ENCODE measurements at places on chromosomes 16 and 17.
A peak's percentile ranks its signal among the peaks of the same experiment; 100 is the strongest.

DNA sequence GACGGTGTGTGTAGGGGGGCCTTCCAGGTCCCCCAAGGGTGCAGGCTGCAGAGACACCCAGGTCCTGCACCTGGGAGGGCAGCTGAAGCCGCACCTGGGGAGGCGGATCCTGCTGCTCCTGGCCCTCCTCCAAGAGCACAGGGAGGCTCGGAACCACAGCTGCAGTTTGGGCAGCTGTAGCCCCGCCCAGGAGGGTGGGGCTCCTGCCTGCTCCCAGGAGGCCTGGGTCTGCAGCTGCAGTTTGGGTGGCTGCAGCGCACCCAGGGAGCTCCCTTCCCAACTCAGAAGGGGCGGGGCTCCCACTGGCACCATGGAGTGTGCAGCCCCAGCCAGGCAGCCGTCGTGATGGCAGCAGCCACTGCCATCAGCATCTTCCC lies 69.4 kb upstream of the NKD1 start:
- DNase-seq: no peak

GRCh38 chr16:65113441-65113840 lies 8.4 kb downstream of the CDH11 start:
- no peak for DNase-seq

DNA sequence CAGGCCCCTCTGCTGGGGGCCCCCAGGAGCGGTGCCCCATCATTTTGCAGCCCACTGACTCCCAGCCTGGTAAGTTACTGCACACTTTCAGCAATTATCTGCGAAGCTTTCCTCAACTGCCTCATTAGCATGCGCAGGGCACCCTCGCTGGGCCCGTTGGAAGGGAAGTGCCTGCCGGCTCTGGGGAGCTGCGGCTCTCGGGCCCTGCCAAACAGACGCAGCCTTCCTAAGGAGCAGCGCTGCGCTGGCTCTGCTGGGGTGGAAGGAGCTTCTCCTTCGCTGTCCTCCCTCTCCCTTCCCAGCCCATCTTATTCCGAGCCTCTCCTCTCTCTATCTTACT lies 71.0 kb downstream of the RBBP6 start:
- DNase-seq: no peak

GRCh38 chr17:57441270-57441600 lies 184.9 kb downstream of the MSI2 start:
- DNase-seq: no peak

GRCh38 chr16:31185339-31185738 lies 5.4 kb downstream of the FUS start:
- no peak for DNase-seq

- no peak for DNase-seq
These were observed 829 bp downstream of the DHRS7B start for GRCh38 chr17:21127509-21128077.

GRCh38 chr17:45940293-45940692 lies 45.9 kb downstream of the MAPT start:
- DNase-seq: no peak

DNA sequence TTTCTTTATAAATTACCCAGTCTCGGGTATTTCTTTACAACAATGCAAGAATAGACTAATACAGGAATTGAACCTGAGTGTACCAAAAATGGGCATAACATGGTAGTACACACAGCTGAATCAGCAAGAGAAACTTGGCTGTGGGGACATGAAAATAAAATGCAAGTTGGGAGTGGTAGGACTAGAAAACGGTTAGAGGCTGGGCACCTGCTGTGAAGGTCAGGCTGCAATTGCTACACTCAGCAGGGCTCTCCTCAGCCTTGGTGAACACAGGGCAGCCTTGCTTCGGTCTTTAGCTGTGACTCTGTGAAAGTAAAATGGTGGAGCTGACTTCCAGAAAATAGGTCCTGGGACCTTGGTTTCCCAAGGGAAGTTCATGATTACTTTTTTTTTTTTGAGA lies 45.6 kb downstream of the CNGB1 start:
- DNase-seq: no peak

GRCh38 chr17:2405247-2405926 lies 4.5 kb upstream of the MNT start:
- DNase-seq: no peak

DNA sequence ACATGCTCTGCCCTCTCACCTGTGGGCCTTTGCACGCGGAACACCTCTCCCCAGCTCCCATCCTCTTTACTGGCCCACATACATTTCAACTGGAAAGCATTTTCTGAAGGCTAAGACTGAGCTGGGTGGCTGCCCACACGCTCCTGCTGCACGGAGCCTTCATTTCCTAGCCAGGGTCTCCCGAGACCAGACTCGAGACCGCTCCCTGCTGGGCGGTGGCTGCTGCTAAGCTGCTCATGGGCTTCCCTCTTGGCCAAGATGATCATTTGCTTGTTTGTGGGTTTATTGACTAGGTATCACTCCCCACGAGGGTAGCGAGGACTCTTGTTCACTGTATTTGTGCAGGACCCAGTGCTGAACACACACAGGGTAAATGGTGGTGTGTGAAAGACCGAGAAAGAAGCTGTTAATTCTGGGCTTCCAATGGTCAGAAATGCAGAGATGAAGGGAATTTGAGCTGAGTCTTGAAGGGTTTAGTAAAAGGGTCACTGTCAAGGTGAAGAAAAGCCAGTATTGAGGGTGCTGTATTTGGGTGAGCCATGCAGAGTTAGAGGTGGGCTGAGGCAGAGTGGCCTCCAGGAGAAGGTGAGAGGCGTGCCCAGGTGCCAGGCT lies 907 bp downstream of the TRAPPC2L start:
- DNase-seq: no peak

DNA sequence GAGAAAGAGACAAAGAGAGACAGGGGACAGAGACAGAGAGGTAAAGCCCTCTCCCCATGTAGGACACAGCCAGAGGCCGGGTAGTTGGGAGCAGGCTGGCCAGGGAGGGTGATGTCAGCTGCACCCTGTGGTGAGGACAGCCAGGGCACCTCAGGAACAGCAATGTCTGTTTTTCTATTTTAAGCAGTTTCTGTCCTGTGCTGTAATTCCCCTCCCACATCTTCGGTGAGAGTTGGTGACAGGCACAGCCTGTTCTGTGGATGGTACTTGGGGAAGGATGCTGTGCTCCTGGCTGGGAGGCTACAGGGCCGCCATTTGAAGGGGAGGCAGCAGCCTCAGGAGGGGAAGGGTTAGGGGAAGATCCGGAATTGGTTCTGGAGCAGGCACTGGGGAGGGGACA lies 163.5 kb downstream of the SDK2 start:
- no peak for DNase-seq

DNA sequence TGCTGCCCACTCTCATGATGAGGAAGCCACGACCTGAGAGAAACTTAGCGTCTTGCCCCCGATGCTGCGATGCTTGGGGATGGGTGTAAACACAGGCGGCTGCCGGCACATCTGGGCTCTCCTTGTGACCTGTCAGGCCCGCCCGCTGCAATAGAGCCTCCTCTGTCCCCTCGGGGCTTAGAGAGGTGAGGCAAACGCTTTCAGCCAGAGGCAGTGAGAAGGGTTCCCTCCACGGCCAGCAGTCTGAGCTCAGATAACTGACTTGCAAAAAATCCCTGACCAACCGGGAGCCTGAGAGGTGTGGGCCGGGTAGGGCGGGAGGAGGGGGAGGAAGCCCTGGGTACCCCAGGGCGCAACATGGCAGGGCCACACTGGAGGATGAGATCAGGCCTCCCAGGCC lies 260.6 kb downstream of the C16orf95 start:
- DNase-seq: no peak

- peak; percentile 82 for DNase-seq
These were observed 5.7 kb upstream of the FLYWCH1 start for GRCh38 chr16:2905988-2906387.

GRCh38 chr16:28597692-28598261 lies 927 bp upstream of the SULT1A2 start:
- DNase-seq: no peak

DNA sequence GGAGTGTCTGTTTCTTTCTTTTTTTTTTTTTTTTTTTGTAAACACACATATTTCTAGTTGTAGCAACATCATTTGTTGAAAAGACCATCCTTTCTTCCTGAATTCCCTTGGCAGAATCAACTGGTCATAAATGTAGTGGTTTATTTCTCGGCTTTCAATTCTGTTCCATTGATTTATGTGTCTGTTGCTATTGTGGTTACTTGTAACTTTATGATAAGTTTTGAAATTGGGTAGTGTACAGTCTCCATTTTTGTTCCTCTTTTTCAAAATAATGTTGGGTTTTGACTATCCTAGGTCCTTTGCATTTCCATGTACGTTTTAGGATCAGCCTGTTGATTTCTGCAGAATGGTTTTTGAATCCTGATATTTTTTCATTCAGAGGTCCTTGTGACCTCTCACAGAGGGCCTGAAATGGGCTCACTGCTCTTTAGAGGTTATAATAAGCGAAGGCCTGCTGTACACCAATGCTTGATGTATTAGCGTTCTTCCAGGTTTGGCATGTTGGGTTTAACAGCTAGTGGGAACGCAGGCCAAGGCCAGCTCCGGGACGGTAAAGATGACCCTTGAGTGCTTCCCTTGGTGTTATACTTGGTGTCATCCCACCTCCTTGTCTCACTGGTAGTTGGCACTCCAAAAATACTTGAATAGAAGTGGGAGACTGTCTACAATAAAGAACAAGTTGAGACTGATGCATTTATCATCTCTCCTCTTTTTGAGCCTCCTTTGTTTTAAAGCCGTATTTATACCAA lies 43.8 kb downstream of the ZNRF1 start:
- DNase-seq: no peak

GRCh38 chr17:50573866-50574611 lies 13.5 kb downstream of the CACNA1G start:
- no peak for DNase-seq

GRCh38 chr16:89693289-89693731 lies 6.8 kb downstream of the CDK10 start:
- DNase-seq: no peak
